Central memory CD8-positive, alpha-beta T cell (primary cell): ENCODE measurements at places on chromosomes 1 and 21.

GRCh38 chr1:54976747-54977146, 3.7 kb upstream of the TMEM61 start:
- no peak for DNase-seq

DNA sequence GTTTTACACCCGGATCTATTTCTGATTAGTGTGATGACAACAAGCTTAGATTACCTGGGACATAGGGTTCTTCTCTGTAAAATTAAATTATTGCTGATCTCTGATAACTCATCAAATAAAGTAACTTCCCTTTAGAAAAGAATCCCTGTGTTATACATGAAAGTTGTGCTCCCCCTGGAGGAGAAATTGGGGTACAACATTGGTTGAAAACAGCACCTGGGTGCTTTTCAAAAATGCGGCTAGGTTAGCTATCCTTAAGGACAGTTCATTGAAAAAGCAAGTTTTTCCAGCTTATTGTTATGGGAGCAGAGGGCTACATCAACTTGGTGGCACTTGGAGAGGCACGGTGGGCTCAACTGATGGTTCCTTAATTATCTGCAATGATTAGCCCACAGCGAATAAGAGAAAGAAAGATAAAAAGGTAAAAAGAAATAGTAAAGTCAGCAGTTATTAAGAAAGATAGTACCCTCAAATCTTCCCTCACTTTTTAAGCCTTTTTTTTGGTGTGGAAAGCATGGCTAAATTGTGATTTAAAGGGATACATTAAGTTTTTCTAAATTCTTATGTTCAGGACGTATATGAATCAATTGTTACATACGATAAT, 97.8 kb downstream of the FMN2 start:
- DNase-seq: no peak

- DNase-seq: no peak
Measured at GRCh38 chr1:222168621-222169020, 379.3 kb downstream of the HHIPL2 start.

GRCh38 chr1:86194491-86195034, 38.0 kb upstream of the COL24A1 start:
- DNase-seq: no peak

- DNase-seq: no peak
Measured at GRCh38 chr1:25757846-25758185, 42.2 kb upstream of the SELENON start.

- no peak for DNase-seq
Measured at GRCh38 chr1:109484519-109484975, 842 bp downstream of the ATXN7L2 start.
